CD8-positive, alpha-beta memory T cell (primary cell): ENCODE measurements at places on chromosomes 3 and 15.

DNA sequence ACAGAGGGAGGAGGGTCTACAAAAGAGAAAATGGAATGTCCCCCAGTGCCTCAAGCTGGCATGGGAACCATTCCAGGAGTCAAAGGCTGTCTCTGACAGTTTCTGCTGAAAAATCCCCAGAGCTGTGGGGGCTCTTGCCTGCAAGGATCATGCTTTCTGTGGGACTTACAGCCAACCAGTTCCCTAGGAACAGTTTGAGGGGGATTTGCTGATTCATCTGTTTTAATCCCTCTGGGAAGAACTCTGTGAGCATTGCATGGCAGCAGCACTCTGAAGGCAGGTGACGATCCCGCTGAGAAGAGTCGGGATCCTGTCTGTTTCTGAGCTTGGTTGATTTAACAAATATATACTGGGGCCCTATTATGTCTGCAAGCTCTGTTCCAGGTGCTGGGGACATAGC is 176.0 kb downstream of the SSR3 start:
- H3K4me3 ChIP-seq, result no peak overlapping the region
- no peak for DNase-seq
- H3K27me3 ChIP-seq, result no peaks in the 10 kb centered on the region

DNA sequence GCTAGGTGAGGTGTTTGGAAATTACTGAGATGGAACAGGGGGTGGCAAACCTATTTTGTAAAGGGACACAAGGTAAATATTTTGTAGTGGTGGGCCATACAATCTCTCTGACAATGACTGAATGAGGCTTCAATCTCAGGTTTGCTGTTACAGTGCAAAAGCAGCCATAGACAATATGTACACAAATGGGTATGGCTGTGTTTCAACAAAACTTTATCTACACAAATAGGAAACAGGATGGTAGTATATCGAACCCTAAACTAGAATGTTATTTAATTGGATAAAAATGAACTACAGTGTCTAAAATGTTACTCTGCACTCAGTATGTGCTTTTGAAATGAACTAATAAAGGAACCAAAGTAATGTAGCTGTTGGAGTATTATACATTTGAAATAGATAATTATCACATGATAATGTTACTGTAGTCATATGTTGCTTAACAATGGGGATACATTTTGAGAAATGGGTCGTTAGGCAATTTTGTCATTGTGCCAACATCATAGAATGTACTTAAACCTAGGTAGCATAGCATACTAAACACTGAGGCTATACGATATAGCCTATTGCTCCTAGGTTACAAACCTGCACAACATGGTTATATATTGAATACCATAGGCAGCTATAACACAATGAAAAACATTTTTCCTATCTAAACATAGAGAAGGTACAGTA is 495.2 kb upstream of the TBL1XR1 start:
- DNase-seq, result no peak
- no peaks in the 10 kb centered on the region for H3K36me3 ChIP-seq
- H3K4me3 ChIP-seq, result no peak overlapping the region
- no peaks in the 10 kb centered on the region for H3K4me1 ChIP-seq
- H3K27me3 ChIP-seq, result no peaks in the 10 kb centered on the region

DNA sequence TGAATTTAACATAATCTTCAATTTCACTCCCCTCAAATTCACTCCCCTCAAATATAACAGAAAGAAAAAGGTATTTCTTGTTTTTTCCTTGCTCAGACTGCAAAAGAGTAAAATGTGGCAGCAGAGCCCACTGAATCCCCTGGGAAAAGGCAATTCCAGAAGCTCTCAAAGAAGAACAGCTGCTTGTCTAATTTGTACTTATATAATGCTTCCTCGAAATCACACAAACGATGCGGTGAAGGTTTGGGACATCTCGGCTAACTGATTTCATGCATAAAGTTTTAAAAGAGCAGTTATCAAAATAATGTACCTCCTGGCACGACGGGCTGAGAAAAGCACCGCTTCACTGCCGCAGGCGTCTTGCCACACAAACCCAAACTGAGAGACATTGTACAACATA is 10.7 kb downstream of the BDH1 start:
- no peaks in the 10 kb centered on the region for H3K4me1 ChIP-seq
- no peak for DNase-seq
- no peaks in the 10 kb centered on the region for H3K27me3 ChIP-seq
- H3K4me3 ChIP-seq, result no peak overlapping the region
- no peaks in the 10 kb centered on the region for H3K36me3 ChIP-seq
- no peak overlapping the region for H3K27ac ChIP-seq

DNA sequence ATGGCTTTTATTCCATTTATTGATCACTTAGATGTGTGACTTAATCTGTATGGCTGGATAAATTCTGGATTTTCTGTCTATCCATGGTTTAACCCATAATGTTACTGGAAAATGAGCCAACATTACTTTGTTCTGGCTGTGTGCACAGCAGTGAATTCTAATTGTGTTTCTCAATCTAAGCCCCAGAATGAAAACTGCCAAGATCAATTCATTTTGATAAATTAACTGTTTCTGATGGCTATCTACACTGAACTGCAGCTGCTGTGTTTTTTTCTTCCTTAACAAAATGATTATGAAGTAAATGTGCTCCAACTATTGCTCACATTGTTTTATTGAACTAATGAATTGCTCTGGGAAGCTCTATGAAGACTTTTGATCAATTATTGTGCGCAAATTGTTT is 35.7 kb upstream of the CPB1 start:
- H3K27me3 ChIP-seq, result no peaks in the 10 kb centered on the region
- no peaks in the 10 kb centered on the region for H3K36me3 ChIP-seq
- no peak for DNase-seq
- no peak overlapping the region for H3K4me3 ChIP-seq

DNA sequence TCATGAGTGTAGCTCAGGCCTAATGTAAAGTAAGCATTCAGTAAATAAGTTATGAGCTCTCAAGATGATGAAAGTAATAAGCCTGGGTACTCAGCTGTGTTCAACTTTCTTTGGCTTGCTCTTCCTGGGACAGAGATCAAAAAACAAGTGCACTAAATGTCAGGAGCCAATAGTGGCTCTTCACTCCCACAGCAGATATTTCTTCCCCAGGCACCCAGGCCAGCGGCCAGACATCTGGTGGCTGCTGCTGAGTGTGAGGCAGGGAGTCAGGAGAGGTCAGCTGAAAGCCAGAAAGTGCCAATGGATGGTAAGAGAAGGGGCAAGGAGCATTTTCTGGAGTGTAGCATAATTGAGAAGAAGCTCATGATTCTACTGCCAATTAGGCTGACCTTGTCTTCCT is 18.2 kb upstream of the ITGA11 start:
- peaks cover 11% of the 10 kb centered on the region for H3K27me3 ChIP-seq
- H3K4me3 ChIP-seq, result no peak overlapping the region
- H3K27ac ChIP-seq, result no peak overlapping the region
- no peak for DNase-seq
- no peaks in the 10 kb centered on the region for H3K4me1 ChIP-seq

GRCh38 chr15:56371495-56372147 is 6.4 kb downstream of the TEX9 start:
- DNase-seq, result no peak
- peaks cover 6% of the 10 kb centered on the region for H3K27me3 ChIP-seq
- no peak overlapping the region for H3K4me3 ChIP-seq
- no peaks in the 10 kb centered on the region for H3K4me1 ChIP-seq

DNA sequence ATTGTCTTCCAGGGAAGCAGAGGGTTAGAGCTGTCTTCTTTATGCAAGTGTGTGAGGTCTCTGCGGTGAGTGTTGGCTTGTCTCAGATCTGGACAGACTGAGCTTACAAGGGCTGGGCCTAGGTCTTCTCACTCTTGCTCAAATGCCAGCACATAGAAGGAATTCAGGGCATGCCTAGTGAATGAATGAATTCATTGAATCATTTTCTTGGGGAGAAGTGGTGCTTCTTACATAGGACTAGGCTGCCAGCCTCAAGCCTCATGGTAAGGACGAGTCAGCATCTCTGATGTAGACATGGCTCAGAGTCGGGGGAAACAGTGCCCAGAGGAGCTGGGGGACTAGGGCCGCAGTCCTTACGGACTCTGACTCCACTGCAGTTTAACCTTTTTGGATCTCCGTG is 17.2 kb downstream of the MKRN2 start:
- no peaks in the 10 kb centered on the region for H3K4me1 ChIP-seq
- H3K27ac ChIP-seq, result no peak overlapping the region
- peaks cover 69% of the 10 kb centered on the region for H3K36me3 ChIP-seq
- no peak overlapping the region for H3K4me3 ChIP-seq
- H3K27me3 ChIP-seq, result no peaks in the 10 kb centered on the region
